ENCODE measurements at places on chromosomes 2 and 18.
A peak's percentile ranks its signal among the peaks of the same experiment; 100 is the strongest.

GRCh38 chr18:38690626-38691025, 1125.0 kb upstream of the CELF4 start:
- DNase-seq, result no peak

DNA sequence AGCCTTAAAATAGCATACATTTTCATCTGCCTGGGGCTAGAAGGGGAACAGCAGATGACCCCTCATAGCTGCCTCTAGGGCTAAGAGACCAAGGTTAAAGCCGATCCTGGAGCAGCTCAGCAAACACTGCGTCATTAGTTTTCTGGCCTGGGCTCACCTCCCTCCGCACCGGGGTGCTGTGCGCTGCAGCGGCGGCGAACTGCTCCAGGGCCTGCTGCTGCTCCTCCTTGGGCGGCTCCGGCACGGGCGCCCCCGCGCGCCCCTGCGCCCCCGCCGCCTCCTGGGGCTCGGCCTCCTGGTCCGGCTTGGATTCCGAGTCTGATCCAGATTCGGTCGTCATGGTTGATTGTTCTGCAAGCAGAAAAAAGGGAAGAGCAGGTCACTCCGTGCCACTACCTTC, 55.0 kb downstream of the EPB41L3 start:
- DNase-seq, result no peak

GRCh38 chr2:231008131-231008530, 12.2 kb downstream of the SPATA3 start:
- DNase-seq, result no peak

- DNase-seq, result peak; percentile 53
These were observed 63.4 kb downstream of the NCKAP5 start for GRCh38 chr2:133504566-133505505.

GRCh38 chr2:143704451-143705106, 575.4 kb downstream of the ARHGAP15 start:
- no peak for DNase-seq

DNA sequence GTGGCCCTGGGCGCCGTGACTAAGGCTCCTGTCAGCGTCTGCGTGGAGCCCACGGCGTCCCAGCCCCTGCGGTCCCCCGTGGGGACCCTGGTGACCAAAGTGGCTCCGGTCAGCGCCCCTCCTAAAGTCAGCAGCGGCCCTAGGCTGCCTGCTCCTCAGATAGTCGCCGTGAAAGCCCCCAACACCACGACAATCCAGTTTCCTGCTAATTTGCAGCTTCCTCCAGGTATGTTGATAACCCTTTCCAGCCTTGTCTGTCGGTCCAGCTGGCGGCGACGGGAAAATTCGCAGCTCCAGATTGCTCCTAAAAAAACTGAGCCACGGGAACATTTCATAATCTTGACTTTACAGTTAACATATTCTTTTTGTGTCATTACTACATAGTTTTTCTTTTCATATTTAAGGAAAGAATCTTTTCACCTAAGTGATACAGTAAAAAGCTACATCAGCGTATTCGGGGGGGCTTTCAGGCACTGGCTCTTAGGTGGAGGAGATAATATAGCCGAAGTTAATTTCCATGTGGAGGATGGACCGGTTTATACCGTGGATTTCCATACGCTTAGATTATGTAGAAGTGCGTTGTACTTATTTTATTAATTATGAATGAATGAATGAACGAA, 916 bp downstream of the TAF4B start:
- DNase-seq, result no peak
